ENCODE measurements at places on chromosomes 2 and 18.

DNA sequence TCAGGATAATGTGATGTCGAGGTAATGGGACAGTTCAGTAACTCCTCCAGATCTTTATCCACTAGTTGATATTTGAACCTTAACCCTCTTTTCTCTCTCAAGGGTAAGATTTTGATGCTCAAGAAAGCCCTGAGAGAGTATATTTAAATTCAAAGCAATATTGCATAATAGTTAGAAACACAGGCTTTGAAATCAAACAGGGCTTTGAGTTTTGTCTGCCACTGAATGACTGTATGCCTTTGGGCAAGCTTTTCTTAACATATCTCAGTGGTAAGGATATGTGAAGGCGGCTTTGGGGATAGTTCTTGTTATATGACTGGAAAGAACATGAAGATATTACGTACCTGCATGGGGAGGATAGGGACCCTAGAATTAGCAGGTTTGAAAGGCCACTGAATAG is 11.1 kb downstream of the ITPRID2 start:
- DNase-seq, result no peak

DNA sequence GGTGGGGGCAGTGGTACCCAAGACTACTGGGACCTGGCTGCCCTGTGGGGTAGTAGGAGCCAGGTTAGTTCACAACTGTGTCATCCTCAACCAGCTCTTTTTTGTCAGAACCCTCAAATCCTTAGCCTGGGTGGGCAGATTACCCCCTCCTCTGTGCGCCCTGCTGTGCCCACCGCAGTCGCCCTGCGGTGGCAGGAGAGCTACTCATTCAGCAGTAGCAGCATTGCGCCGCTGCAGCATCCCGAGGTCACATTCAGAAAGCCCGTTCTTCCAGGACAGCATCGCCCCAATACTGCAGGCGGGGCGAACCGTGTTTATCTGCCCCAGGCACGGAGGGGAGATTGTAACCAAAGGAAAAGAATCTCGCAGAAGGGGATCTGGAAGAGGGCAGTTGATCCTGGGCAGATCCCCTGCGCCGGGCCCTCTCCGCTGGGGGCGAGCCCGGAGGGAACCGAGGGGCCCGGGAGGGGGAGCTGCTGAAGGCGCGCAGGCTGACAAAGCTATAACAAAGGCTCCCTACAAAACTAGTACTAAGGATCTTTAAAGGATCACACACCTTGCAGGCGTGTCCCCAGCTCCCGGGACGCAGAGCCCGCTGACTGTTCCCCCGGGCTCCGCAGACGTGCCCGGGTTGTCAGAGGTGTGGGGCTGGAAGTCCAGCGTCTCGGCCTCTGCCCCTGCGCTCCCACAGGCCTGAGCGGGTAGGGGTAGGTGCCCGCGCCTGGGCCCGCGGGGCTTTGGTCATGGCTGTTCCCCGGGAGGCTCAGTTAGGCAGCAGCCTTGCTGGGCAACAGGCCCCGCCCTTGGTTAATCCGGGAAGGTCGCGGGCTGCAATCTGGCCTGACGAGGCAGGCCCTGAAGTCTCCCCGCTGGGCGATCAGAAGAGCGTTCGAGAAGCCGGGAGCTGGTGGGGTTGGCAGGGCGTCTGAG is 13.2 kb downstream of the POU3F3 start:
- no peak for DNase-seq

GRCh38 chr2:184814421-184814820 is 216.1 kb downstream of the ZNF804A start:
- no peak for DNase-seq

DNA sequence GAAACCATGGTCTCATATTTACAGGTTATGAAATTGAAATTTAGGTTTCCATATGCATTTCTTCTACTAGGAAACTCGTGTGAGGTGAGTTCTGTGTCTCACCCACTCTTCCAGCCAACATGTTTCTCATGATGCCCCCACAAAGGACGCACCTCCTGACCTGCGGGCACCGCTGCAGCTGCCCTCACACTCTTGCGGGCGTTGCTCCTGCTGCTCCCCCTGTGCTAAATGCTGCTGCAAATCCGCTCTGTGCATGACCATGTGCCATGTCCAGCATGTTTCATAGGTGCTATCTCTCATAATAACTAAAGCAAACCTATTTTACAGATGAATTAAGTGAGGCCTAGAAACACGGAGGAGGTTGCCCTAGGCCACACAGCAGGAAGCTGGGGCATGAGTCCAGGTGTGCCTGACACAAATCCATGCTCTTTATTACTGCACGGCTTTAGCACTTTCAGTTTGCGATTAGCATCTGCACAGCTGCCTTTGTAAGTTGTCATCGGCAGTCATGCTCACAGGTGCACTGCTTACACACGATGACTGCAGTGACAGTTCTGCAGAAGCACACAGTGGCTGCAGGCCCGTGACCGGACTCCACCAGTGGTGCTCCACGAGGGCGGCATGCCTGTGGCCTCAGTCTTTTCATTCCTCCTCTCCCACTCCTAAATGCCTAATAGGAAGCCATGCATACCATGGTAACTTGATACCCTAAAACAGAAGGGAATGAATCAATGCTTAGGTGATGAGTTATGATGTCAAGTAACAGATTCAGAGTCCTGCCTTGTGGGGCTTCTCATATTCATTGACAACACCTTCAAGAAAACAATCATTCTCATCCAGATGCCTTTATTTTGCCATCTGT is 14.9 kb upstream of the GALR1 start:
- DNase-seq, result peak; percentile 10

- DNase-seq, result no peak
Measured at GRCh38 chr2:74532222-74532621, 2.5 kb downstream of the HTRA2 start.

- no peak for DNase-seq
Measured at GRCh38 chr2:47452761-47453160, 49.8 kb downstream of the MSH2 start.

DNA sequence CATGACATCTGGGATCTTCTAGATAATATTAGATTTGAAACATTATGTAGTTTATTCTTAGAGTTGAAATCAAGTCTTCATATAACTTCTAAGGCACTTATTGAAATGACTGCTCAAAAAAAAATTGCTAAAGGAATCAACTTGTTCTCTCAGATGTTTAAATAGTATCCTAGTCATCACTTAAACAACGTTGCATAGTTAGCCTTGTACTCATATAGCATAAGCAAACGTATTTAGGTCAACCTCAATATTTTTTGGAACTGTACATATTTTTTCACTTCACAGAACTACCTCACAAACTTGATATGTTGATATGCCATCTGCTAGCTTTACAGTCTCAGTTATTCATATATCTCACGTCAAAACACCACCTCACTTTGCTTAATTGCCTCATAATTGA is 47.1 kb upstream of the CREB1 start:
- no peak for DNase-seq

DNA sequence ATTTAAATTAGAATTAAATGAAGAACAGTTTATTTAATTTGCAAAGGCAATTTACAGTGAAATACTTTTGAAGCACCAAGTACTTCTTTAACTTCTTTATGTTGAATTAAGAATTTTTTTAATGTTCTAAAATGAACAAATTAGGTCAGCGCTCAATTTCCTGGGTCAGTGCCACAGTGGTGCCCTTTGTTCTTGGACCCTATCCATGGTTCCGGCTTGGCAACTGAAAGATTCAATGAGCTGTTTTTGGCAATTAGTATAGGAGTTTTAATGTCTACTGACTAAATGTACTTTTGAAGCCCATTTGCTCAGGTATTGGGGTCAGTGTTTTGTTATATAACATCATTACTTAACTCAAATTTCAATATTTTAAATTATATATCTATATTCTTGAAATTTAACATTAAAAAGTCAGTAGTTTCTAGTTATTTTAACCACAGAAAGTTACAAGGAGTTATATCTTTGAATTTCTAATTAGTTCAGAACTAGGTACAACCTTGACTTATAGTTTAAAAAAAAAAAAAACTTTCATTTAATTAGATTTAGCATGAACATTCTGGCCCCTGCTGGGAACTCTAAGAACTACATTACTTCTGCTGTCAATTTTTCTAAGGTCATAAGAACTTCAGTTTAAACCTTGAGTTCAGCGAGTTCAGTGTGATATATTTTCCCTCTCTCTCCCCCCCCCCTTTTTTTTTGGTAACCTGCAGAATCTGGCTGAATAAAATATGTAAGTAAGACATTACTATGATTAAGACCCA is 7.6 kb upstream of the MSTN start:
- peak; percentile 19 for DNase-seq

- DNase-seq, result no peak
Measured at GRCh38 chr2:29601872-29602271, 319.5 kb downstream of the ALK start.

GRCh38 chr2:111705711-111706336 is 178.2 kb downstream of the ANAPC1 start:
- peak; percentile 86 for DNase-seq

- no peak for DNase-seq
Measured at GRCh38 chr2:229856413-229856812, 65.4 kb downstream of the TRIP12 start.

- no peak for DNase-seq
Measured at GRCh38 chr2:240816584-240817495, 3.2 kb downstream of the KIF1A start.

- DNase-seq, result no peak
Measured at GRCh38 chr2:3747032-3747654, 43.8 kb downstream of the DCDC2C start.

DNA sequence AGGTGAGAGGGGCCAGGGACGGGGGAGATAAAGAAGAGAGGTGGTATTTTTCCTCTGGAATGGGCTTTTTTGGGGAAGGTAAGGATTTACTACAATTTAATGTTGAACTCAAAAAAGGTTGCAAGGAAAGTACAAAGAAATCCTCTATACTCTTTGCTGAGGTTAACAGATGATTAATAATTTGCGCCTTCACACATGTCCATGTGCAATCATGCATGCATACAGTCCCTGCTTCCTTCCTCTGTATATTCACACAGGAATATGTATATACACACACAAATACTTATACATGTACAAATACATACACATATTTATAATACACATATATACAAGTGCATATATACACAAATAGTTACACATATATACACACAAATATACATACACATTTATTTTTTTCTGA is 193.4 kb downstream of the NBAS start:
- DNase-seq, result no peak

DNA sequence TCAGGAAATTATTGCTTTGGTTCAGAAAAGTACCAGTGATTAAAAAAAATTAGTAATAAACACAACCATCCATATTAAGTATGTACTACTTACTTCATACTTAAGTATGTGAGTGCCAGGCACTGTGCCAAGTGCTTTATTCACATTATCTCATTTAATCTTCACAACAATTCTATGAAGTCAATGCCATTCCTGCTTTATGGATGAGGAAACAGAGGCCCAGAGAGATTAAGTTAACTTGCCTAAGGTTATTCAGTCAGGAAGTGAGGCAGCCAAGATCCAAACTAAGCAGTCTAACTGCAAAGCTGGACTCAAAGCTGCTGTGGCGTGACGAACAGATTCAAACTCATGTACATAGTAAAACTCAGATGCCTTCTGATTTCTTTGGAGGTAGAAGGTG is 22.3 kb downstream of the DTNB start:
- peak; percentile 20 for DNase-seq

DNA sequence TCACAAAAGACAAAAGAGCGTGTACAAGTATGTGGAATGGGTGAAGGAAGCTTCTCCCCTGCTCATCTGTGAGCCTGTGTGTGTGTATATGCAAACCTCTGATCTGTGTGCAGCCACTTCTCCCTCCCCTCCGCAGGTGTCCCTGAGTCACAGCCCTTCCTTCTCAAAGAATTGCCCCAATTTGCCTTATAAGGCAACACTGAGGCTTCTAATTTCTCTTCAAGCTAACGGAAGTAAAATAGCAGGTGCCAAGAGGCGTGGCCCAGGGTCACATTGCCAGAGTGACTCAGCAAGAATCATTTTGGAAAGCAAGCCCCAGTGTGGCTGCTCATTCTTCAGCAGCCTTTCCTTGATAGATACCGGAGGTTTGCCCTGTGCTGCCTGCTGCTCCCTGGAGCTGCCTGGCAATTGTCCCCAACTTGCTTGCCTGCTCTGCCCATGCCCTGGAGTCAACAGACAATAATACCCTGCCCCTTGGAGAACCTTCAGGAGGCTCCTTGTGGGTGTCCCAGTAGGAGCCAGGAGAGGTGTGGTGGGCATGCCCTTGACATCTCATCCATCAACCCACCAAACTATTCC is 37.3 kb upstream of the BMP10 start:
- DNase-seq, result peak; percentile 43

GRCh38 chr2:135845997-135846396 is 9.0 kb upstream of the LCT start:
- DNase-seq, result no peak

GRCh38 chr2:20231159-20231558 is 6.2 kb upstream of the SDC1 start:
- DNase-seq, result no peak

Data from non-pigmented ciliary epithelial cell (primary cell).